ENCODE measurements at places on chromosomes 12 and 14. TPM values are rescaled to one million over a fixed set of nuclear protein-coding genes. Genes with fewer than 3 reads are reported as not detected.

DNA sequence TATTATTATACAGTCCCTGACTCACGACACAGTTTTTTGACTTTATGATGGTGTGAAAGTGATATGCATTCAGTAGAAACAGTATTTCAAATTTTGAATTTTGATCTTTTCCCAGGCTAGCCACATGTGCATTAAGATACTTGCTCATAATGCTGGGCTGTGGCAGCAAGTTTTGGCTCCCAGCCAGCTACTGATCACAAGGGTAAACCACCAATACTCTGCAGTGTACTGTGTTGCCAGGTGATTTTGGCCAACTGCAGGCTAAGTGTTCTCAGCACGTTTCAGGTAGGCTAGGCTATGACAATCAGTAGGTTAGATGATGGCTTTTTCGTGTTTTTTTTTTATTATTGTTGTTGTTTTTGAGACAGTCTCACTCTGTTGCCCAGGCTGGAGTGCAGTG lies 69.4 kb upstream of the ACTN1 start:
- no peak overlapping the region for H3K4me3 ChIP-seq
- H3K4me1 ChIP-seq = peaks cover 3% of the 10 kb centered on the region
- no peaks in the 10 kb centered on the region for H3K36me3 ChIP-seq
- peaks cover 7% of the 10 kb centered on the region for H3K27me3 ChIP-seq
- no peak for DNase-seq
- no peak overlapping the region for H3K27ac ChIP-seq

DNA sequence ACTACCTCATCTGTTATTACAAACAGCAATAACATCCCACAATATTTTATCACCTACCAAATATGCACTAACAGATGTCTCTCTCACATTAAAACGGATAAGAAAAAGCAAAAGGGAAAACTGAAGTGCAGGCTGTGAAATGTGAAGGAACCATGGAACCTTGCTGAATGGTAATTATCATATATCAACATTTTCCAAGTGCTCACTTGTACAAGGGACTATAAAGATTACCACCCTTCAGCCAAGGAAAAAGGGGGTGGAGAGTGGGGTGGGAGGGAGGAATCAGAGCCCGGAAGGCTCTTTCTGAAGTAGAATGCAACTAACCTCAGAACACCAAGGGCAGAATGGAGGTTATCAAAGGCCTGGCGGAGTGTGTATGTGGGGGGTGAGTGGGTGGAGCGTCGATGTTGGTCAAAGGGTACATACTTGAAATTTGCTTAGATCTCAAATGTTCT lies 1.2 kb downstream of the SNX6 start:
- H3K4me1 ChIP-seq = no peaks in the 10 kb centered on the region
- peaks cover 2% of the 10 kb centered on the region for H3K27me3 ChIP-seq
- peak overlapping the region; percentile 98 for H3K4me3 ChIP-seq
- H3K36me3 ChIP-seq = peaks cover 4% of the 10 kb centered on the region

GRCh38 chr14:100434033-100434601 lies 111.0 kb downstream of the SLC25A47 start:
- no peaks in the 10 kb centered on the region for H3K27me3 ChIP-seq
- DNase-seq = no peak
- peaks cover 5% of the 10 kb centered on the region for H3K36me3 ChIP-seq
- peaks cover 29% of the 10 kb centered on the region for H3K4me1 ChIP-seq
- no peak overlapping the region for H3K27ac ChIP-seq

DNA sequence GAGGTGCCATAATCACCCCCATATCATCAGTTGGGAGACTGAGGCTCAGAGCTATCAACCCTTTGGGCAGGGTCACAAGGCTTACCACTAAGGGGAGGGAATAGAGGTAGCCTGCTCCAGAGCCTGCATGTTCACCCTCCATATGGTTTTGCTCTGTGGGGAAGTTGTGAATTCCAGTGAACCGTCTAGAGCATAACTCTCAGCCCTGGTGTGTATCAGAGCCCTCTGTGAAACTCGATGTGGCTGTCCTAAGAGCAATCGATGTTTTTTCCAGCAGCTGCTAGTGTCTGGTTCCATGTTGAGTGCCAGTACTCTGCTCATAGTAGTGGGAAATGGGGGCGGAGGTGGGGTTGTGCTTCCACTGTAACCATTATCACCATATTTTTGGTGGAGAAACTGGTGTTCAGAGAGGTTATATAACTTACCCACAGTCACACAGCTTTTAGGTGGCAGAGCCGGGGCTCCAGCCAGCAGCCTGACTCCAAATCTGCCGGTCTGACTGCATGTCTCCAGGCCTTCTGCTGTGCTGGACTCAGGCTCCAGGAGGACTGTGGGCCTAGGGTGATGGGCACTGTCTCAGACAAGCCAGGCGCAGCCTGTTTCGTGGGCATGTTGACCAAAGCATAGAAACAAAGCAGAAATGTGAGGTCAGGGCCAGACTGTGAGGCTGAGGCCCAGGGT lies 104.2 kb downstream of the ADCK1 start:
- H3K36me3 ChIP-seq = no peaks in the 10 kb centered on the region
- H3K27ac ChIP-seq = no peak overlapping the region
- no peaks in the 10 kb centered on the region for H3K4me1 ChIP-seq
- no peak overlapping the region for H3K4me3 ChIP-seq

DNA sequence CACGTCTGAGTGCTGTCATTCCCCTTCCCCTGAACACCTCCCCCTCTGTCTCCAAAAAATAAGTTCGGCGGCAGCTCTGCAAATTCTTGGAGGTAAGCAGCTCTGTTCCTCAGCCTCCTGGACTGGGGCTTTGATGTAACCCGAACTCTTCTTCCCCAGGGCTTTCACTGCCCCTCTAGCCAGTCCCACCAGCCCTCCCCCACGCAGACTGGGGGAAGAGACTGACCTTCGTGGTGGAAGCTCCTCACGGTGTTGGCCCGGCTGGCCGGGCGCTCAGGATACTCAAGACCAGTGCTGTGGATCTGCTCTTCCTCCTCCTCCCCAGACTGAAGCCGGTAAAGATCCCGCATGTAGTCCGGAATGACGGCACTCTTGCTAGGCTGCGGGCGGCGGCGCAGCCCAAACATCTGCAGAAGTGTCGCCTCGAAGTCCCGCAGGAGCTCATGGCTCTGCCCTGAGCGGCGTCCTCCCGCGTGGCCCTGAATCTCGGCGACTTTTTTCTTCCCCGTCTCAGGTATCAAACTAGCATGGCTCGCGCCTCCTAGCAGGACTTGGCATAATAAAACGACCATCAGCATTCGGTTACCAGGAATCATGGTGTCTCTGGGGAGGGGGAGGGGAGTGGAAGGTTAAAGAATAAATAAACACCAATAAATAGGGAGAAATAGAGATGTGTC lies 4.9 kb downstream of the BMP4 start:
- H3K27me3 ChIP-seq = peaks cover 20% of the 10 kb centered on the region
- peak; percentile 20 for DNase-seq
- peaks cover 15% of the 10 kb centered on the region for H3K4me1 ChIP-seq
- no peak overlapping the region for H3K27ac ChIP-seq

DNA sequence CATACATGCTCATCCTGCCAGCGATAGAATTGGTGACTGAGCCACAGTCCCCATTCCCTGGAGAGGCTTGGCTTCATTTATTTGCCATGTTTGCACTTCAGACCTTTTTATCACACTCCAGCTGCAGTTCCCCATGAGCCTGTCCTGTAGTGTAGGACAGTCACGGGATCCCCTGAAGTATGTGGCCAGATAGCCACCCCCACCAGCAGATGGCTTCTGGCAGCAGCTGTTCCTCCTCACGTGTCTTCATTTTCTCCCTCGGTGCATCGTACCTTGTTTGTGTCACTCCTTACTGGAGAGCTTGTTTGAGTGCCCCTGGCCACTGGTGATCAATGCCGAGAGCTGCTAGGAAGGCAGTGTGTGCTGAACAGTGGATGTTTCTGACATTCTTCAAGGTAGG lies 40.2 kb downstream of the UBE3B start:
- H3K36me3 ChIP-seq = no peaks in the 10 kb centered on the region
- peaks cover 13% of the 10 kb centered on the region for H3K27me3 ChIP-seq
- H3K4me3 ChIP-seq = peak overlapping the region; percentile 8
- DNase-seq = peak; percentile 67

DNA sequence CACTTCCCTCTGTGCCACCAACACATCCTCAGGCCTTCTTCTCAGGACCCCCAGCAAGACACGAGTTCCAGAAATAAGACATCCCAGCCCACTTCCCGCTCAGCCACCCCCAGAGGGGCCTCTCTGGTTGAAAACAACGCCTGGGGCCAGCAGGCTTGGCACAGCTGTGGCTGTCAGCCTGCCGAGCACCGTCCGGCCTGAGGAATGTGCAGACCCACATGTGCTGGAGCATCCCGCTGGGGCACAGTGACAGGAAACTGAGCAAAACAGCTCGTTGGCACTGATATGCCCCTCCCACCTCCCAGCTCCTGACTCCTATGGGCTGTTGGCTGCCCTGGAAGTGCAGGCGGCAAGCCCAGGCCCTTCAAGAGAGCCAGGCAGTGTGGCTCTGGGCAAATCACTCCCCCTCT lies 1.4 kb downstream of the SYNE3 start:
- DNase-seq = peak; percentile 69
- peak overlapping the region; percentile 83 for H3K4me3 ChIP-seq
- H3K27me3 ChIP-seq = peaks cover 7% of the 10 kb centered on the region
- H3K27ac ChIP-seq = no peak overlapping the region

- no peak overlapping the region for H3K4me3 ChIP-seq
- H3K4me1 ChIP-seq = peaks cover 1% of the 10 kb centered on the region
- peaks cover 3% of the 10 kb centered on the region for H3K27me3 ChIP-seq
Measured at GRCh38 chr12:1069846-1070245, 78.8 kb downstream of the ERC1 start.

DNA sequence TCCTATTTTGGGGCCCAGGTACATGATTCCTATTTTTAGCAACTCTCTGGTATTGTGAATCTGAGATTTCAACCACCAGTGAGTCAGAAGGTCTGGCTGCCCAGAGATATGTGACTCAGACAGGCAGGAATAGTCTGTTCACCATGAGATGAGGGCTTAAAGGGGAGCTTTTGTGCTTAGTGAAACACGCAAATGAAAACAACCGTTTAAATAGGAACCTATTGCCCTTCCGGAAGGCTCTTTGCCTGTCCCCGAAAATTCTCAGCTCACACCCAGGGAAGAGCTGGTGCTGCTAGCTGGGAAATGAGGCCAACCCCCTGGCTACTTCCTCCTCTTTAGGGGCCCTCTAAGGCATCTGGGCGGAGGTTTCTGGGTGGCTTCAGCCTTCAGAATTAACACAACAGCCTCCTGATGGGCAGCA lies 283.6 kb downstream of the CACNA1C start:
- H3K27me3 ChIP-seq = peaks cover 4% of the 10 kb centered on the region
- peak overlapping the region; percentile 73 for H3K27ac ChIP-seq
- peaks cover 36% of the 10 kb centered on the region for H3K4me1 ChIP-seq
- H3K36me3 ChIP-seq = no peaks in the 10 kb centered on the region

GRCh38 chr12:55653031-55653430 lies 16.3 kb downstream of the OR10P1 start:
- no peak overlapping the region for H3K4me3 ChIP-seq
- peaks cover 8% of the 10 kb centered on the region for H3K36me3 ChIP-seq
- no peaks in the 10 kb centered on the region for H3K4me1 ChIP-seq
- no peak overlapping the region for H3K27ac ChIP-seq

GRCh38 chr14:78401866-78402265 lies 231.7 kb downstream of the NRXN3 start:
- no peaks in the 10 kb centered on the region for H3K4me1 ChIP-seq
- no peaks in the 10 kb centered on the region for H3K27me3 ChIP-seq
- no peak overlapping the region for H3K27ac ChIP-seq

DNA sequence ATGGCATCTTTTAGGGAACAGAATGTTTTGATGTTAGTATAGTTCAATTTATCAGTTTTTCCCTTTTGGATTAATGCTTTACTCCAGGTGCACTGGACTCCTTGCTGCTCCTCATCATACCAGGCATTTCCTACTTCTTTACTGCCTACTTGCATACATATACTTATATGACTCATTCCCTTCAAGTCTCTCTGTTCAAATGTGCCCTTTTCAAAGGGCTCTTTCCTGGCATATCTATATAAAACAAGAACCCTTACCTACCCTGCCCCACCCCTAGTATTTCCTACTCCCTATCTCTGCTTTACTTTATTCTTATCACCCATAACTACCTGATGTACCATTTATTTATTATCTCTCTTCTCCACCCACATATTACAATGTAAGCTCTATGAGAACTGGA lies 90.6 kb downstream of the CAPZA3 start:
- no peak for DNase-seq
- no peak overlapping the region for H3K4me3 ChIP-seq
- peaks cover 10% of the 10 kb centered on the region for H3K36me3 ChIP-seq
- peaks cover 4% of the 10 kb centered on the region for H3K4me1 ChIP-seq
- H3K27me3 ChIP-seq = no peaks in the 10 kb centered on the region

- no peak overlapping the region for H3K4me3 ChIP-seq
- no peaks in the 10 kb centered on the region for H3K36me3 ChIP-seq
- H3K27me3 ChIP-seq = no peaks in the 10 kb centered on the region
- H3K27ac ChIP-seq = no peak overlapping the region
- no peak for DNase-seq
Measured at GRCh38 chr12:58066296-58066695, 124.9 kb downstream of the ATP23 start.

DNA sequence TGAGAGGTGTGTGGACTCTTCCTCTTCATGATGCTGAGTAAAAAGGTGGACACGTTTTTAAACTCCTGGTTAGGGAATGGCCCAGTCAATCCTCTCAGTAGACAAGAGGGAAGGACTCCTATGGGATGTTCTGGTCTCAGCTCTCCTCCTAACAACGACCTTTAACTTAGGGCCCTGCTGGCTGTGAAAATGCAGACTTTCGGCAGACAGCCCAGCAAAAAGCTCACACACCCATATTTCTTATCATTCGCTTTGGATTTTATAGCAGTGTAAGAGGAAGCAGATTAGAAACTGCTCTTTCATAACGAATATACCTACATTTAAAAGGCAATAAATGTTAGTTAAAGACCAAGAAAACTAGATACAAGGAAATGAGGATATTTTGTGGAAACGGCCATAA lies 18.0 kb upstream of the YARS2 start:
- H3K4me3 ChIP-seq = no peak overlapping the region
- no peak overlapping the region for H3K27ac ChIP-seq
- H3K27me3 ChIP-seq = peaks cover 2% of the 10 kb centered on the region
- no peak for DNase-seq

DNA sequence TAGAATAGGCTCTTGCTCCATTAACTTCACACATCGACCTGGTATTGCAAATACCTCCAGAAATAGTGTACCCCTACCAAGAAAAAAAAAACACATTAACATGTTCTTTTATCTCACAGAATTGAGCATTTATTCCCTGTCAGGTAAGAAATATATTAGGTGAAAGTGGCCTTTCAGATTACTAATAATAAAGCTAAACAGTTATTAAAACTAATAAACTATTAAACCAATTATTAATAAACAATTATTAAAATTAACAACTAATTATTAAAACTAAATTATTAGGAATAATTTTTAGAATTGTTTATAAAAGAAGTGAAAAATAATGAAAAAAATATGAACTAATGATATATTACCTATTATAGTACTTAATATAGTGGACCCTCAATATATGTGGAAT lies 7.2 kb upstream of the AK7 start:
- no peak overlapping the region for H3K4me3 ChIP-seq
- no peak overlapping the region for H3K27ac ChIP-seq
- no peaks in the 10 kb centered on the region for H3K27me3 ChIP-seq
- no peaks in the 10 kb centered on the region for H3K36me3 ChIP-seq

GLI1 gene
- total RNA-seq = 2.3 TPM

RFLNA gene
- total RNA-seq = 36.9 TPM

TSPAN8 gene
- 1.6 TPM for total RNA-seq

KRT78 gene
- not detected for total RNA-seq

MAP3K9 gene
- total RNA-seq = 20.0 TPM

P2RX7 gene
- not detected for total RNA-seq

ABCC9 gene
- 17.7 TPM for total RNA-seq

GPN3 gene
- 17.5 TPM for total RNA-seq

KLHL33 gene
- 0.15 TPM for total RNA-seq

SOAT2 gene
- not detected for total RNA-seq

CBLN3 gene
- 0.51 TPM for total RNA-seq
